ENCODE measurements at places on chromosomes 4 and X.

DNA sequence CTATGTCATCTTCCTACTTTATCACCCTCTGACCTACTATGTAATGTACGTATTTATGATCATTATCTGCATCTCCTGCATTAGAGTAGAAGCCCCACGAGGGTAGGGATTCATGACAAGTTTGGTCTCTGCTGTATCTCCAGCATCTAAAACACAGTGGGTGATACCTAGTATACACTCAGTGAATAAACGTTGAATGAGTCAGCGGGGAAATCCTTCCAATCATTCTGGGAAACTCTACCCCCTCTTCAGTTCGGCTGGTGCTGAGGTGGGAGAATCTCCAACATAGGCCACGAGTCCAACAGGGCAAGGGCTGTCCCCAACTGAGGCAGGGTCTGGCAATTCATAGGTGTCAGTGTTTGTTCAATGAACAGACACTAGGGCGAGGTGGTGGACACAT is 74.4 kb upstream of the EFNB1 start:
- no peak for DNase-seq

DNA sequence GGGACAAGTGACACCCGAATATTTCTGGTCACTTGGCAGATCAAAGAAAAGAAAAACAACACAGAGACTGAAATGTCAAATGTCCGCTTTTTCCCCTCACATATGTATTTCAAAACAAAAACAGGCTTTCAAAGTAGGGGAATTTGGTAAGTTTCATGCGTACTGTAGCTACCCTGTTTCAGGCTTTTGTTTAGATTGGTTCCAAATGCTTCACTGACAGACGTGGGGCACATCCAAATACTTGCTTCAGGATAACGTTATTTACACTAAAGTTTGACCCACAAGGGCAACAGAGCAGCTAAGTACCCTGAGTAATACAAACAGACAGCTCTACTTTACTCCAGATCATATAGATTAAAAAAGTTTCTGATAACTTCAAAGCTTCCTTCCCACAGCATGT is 804.5 kb upstream of the POU3F4 start:
- no peak for DNase-seq

DNA sequence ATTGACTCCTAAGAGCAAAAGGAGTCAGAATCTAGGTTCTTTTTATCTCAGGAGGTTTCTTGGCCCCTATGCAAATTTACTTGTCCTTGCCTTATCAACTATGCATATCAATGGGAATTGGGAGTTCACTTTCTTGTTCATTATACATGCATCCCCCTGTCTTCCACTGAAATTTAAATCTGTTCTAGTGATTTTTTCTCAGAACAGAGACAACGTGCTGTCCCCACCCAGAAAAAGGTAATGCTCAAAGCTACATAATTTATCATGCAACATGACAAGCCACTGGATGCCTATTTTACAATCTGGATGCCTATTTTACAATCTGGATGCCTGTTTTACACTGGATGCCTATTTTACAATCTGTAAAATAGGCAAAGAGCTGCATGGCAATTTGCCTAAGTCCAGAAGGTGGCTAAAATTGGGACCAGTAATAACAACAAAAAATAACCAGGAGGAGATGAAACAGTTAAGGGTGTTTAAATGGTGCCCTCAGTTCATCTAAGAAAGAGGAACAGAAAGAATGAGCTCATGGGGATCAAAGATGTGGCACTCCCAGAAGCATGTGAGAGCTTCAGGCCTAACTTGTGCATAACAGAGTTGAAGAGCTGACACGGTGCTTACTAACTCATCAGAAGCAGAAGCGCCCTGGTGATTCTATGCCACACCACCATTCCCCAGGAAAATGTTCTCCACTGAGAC is 537.8 kb upstream of the BOD1L1 start:
- no peak for DNase-seq

GRCh38 chr4:65698631-65699030 is 28.3 kb upstream of the EPHA5 start:
- no peak for DNase-seq

DNA sequence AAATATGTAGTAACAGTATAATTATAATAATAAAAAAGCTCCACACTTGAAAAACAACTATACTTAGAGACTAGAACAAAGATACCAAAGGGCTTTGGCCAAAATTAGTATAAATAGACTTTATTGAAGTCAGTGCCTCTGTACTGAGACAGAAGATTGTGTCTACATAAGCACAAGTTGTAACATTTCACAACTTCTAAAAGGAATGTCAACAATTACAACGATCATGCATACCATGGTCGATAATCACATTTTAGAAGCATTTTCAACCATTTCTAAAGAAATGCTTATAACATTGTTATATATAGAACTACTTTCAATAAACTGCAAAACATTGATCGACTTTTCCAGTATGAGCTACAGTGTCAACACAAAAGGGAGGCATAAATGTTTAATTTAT is 57.0 kb downstream of the DHX15 start:
- DNase-seq = no peak

- DNase-seq = no peak
These were observed 838 bp upstream of the ABCG2 start for GRCh38 chr4:88159229-88159725.

- no peak for DNase-seq
These were observed 161.2 kb upstream of the AMOT start for GRCh38 chrX:113001836-113002235.

DNA sequence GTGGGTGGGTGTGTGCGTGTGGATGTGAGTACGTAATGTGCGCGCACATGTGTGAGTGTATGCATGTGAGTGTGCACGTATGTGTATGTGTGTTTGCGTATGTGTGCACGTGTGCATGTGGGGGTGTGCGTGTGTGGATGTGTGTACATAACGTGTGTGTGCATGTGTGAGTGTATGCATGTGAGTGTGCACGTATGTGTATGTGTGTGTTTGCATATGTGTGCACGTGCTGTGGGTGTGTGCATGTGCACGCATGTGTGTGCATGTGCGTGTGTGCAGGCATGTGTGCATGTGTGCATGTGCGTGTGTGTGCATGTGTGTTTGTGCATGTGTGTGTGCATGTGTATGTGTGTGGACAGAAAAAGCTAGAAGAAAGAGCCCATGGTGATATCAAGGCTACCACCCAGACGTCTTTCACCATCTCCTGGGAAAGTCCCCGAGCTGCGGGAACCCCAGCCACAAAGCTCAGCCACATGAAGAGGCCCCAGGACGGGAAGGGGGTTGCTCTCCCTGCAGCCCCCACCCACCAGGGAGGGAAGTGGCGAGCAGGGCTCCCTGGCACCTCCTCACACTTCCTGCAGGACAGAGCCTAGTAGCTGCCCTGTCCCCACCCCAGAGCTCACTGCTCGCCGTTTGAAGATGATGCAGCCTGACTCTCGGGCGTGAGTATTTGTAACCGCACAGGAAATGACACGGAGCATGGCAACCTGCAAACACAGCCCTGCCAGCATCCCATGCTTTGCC is 108.3 kb downstream of the DCTD start:
- DNase-seq = no peak

DNA sequence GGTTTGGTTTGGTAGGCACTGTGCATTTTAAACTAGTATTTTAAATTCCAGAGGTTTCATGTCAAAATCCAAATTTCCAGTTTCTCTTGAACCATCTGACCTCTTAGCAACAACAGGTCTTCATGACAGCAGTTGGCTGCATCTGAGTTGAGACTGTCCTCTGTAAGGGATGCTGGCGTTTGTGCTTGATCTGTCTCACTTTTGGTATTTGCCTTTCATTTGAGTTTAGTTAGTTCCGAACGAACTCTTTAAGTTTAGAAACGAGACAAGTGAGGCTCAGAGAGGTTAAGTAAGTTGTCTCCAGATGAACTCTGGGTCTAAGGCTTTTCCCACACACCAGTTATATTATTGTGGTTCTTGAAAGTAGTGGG is 29.1 kb downstream of the SPARCL1 start:
- no peak for DNase-seq

DNA sequence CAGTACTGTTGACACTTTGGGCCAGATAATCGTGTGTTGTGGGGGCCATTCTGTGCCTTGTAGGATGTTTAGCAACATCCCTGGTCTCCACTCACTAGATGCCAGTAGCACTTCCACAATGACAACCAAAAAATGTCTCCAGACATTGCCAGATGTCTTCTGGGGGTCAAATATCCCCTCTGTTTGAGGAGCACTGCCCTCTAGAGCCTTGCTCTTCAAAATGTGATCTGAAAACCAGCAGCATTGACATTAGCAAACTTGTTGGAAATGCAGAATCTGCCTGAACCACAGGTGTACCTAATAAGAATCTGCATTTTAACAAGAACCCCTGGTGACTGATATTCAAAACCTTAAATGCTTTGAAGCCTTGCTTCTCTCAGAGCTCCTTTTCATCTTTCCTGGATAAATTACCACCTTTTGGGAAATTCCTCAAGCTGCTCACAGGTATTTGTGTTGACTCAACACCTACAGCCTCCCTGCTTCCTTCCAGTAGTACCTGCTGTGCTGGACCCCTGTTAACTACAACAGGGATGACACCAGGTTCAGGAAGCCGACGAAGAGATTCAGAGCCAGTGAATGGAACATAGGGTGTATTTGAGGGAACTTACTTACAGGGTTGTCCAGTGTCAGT is 459.0 kb upstream of the NR3C2 start:
- no peak for DNase-seq

GRCh38 chr4:47519239-47519883 is 34.3 kb downstream of the ATP10D start:
- no peak for DNase-seq

DNA sequence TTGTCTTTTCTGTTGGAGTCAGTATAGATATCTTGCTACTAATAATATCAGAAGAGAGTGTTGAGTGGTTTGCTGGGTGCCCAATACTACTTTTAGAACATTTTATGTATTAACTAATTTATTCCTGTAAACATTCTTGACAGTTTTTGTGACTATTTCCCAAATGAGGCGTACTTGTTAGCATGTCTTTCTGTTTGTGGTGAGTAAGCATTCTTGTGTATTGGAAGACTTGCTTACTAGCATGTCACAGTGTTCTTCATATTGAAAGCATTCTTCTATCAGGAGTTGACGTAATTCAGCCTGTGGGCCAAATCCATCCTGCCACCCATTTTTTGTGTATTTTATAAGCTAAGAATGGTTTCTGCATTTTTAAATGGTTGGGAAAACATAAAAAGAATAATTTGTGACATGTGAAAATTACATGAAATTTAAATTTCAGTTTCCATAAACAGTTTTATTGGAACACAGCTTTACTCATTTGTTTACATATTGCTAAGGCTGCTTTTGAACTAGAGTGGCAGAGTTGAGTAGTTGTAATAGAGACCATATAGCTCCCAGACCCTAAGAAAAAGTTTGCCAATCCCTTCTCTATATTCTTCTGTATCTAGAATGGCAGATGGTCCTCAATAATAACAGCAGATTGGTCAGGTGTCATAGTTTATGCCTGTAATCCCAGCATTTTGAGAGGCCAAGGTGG is 20.4 kb downstream of the REPS2 start:
- DNase-seq = no peak

- no peak for DNase-seq
These were observed 65.3 kb downstream of the HPRT1 start for GRCh38 chrX:134525086-134525792.

DNA sequence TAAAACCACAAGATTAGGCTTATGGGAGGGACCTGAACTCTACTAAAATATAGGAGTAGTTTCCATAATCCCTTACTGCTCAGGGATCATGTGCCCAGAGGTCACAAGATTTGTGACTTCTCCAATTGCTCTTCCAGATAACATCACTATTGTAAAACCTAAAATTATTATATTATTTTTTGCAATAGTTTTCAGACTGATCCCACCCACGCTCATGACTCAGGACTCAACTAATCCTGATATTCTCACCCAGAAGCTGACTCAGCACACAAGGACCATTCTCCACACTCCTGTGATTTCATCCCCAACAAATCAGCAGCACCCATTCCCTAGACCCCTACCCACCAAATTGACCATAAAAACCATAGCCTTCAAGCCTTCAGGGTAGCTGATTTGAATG is 24.0 kb upstream of the RPL34 start:
- DNase-seq = no peak

- DNase-seq = no peak
These were observed 11.5 kb downstream of the PPP2R2C start for GRCh38 chr4:6460876-6461275.

GRCh38 chrX:40420899-40421729 is 159.7 kb upstream of the ATP6AP2 start:
- DNase-seq = peak; percentile 28

- DNase-seq = no peak
These were observed 863 bp upstream of the XPNPEP2 start for GRCh38 chrX:129737916-129738315.

DNA sequence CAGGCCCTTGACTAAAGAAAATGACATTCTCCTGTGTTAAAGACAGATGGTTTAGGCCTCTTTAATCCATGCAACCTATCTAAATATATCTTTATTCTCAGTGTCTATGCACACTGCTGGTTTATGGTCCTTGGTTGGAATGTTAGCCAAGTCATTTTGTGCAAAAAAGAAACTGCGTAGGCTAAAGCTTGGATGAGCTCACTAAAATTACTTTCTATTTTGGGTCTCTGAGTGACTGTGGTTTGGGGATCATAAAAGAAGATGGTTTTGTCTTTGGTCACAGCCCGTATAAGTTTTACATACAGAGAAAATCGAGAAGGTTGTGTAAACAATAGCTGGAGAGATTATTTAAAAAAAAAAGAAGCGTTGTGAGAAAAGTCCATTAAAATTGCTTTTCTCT is 443.6 kb downstream of the UBE2NL start:
- no peak for DNase-seq

- DNase-seq = no peak
These were observed 357.7 kb upstream of the BOD1L1 start for GRCh38 chr4:13984991-13985800.

DNA sequence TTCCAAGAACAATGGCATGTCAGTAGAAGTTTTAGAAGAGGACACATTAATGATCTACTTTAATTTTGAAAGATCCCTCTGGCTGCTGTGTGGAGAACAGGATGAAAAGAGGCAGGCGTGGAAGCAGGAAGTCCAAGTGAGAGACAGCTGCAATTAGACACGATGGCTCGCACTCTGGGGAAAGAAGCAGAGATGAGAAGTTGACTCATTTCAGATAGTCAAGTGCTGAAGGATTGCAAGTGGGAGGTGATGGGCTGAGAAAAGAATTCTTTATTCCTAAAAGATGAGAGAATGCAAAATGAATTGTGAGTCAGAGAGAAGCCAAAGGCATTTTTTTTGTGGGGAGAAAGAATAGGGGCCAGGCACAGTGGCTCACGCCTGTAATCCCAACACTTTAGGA is 16.5 kb downstream of the RXFP1 start:
- DNase-seq = no peak

DNA sequence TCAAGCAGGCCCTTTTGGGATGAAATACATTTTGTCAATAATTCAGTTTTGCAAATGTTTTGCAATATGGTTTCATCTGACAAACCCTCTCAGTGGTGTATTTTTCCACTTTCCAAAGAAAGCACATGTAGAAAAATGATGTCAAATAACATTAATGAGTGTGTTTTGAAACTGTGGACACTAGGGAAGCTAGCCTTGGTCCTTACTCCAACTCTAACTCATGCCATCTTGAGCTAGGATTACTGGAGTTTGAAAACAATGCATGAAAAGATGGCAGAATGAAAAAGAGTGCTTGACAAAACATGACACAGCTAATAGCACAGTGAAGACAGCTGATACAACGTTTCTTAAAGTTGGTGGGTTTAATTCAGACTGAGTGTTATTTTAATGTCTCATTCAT is 41.4 kb downstream of the HAND2 start:
- DNase-seq = no peak

Data from substantia nigra (tissue), 51 donors.